A549 treated with GW870086 at 1 μM for 4 hours (cell line): ENCODE measurements at places on chromosomes 2 and 18. TPM values are rescaled to one million over a fixed set of nuclear protein-coding genes. Genes with fewer than 3 reads are reported as not detected.

FTCDNL1 gene
- total RNA-seq, result 2.0 to 3.4 TPM (median 2.7 TPM) in 5 replicates

ITSN2 gene
- 14.8 to 23.8 TPM (median 19.7 TPM) in 5 replicates for total RNA-seq

OTX1 gene
- 1.8 to 4.3 TPM (median 3.8 TPM) in 5 replicates for total RNA-seq

UPP2 gene
- not detected in 5 replicates for total RNA-seq

EIF4E2 gene
- total RNA-seq, result 85.6 to 170 TPM (median 89.9 TPM) in 5 replicates

ZC3H6 gene
- total RNA-seq, result 0.11 to 0.48 TPM (median 0.32 TPM) in 5 replicates

LOXL3 gene
- total RNA-seq, result 0.21 to 0.64 TPM (median 0.37 TPM) in 5 replicates

CCDC148 gene
- 0.26 to 1.1 TPM (median 0.62 TPM) in 5 replicates for total RNA-seq

CCDC150 gene
- 4.8 to 5.5 TPM (median 5.0 TPM) in 5 replicates for total RNA-seq

SPC25 gene
- 17.5 to 23.6 TPM (median 19.1 TPM) in 5 replicates for total RNA-seq

MRO gene
- 0.08 to 0.47 TPM (median 0.26 TPM) in 4 of 5 replicates, not detected in the other for total RNA-seq

SPP2 gene
- not detected in 5 replicates for total RNA-seq

SEPTIN10 gene
- 28.9 to 46.6 TPM (median 45.1 TPM) in 5 replicates for total RNA-seq

FRZB gene
- total RNA-seq, result 0.07 TPM in 3 of 5 replicates, not detected in the others

SEC11C gene
- 54.6 to 61.2 TPM (median 60.5 TPM) in 5 replicates for total RNA-seq

STON1 gene
- 0.31 to 0.56 TPM (median 0.38 TPM) in 5 replicates for total RNA-seq

MATN3 gene
- total RNA-seq, result 11.4 to 19.0 TPM (median 17.5 TPM) in 5 replicates

ARMC9 gene
- 13.0 to 16.2 TPM (median 14.1 TPM) in 5 replicates for total RNA-seq

ONECUT2 gene
- 0.25 to 0.61 TPM (median 0.34 TPM) in 5 replicates for total RNA-seq

ITPRID2 gene
- 38.4 to 51.0 TPM (median 49.6 TPM) in 5 replicates for total RNA-seq

THSD7B gene
- total RNA-seq, result not detected in 5 replicates

GALR1 gene
- total RNA-seq, result not detected in 5 replicates

ABCG8 gene
- not detected in 5 replicates for total RNA-seq

SLC14A1 gene
- total RNA-seq, result not detected in 5 replicates
